ENCODE measurements at places on chromosomes 2 and 18. TPM values are rescaled to one million over a fixed set of nuclear protein-coding genes. Genes with fewer than 3 reads are reported as not detected.

GLI2 gene
- polyA plus RNA-seq = 10.8 TPM

CXCR2 gene
- 0.18 TPM for polyA plus RNA-seq

EVA1A gene
- polyA plus RNA-seq = 6.7 TPM

METTL8 gene
- 9.7 TPM for polyA plus RNA-seq

REEP1 gene
- 88.7 TPM for polyA plus RNA-seq

DNA sequence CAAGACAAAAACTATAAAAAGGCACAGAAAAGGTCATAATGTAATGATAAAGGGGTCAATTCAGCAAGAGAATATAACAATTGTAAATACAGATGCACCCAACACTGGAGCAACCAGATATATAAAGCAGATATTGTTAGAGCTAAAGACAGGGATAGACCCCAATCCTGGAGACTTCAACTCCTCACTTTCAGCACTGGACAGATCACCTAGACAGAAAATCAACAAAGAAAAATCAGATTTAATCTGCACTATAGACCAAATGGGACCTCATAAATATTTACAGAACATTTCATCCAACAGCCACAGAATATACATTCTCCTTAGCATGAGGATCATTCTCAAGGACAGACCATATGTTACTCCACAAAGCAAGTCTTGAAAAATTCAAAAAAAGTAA, 114.2 kb downstream of the ROCK1 start:
- no peak for DNase-seq

GRCh38 chr2:205929246-205929942, 156.6 kb downstream of the INO80D start:
- no peak for DNase-seq

Data from hindlimb muscle (tissue), 1 donor.